ENCODE measurements at places on chromosomes 1 and 21. TPM values are rescaled to one million over a fixed set of nuclear protein-coding genes. Genes with fewer than 3 reads are reported as not detected.

Gene TDRD10
- total RNA-seq = not detected

DNA sequence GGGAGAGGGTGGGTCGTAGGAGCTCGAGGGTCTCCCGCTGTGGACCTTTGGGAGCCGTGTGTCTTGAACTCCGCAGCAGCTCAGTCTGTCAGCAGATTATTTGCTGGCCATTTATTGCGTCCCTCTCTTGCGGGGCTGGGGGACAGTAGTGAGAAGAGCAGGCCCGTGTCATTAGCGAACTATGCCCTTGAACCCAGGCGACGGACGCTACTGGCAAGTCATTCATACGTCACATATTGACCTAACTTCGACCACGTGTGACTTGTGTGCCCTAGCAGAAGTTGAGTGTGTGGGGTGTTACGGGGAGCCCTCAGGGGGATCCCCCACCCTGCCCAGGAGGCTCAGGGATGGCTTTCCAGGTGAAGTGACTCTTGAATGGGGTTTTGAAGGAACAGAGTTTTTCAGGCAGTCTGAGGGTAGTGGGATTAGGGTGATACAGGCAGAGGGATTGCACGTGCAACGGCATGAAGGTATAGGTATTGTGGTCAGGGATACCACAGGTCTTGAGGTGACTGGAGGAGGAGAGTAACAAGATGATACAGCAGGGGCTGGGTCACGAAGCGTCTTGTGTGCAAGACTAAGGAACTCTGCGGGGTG, 13.0 kb downstream of the RCC1 start:
- H3K27ac ChIP-seq = peak overlapping the region; percentile 23
- H3K36me3 ChIP-seq = no peaks in the 10 kb centered on the region
- no peak for DNase-seq
- H3K4me1 ChIP-seq = peaks cover 11% of the 10 kb centered on the region

DNA sequence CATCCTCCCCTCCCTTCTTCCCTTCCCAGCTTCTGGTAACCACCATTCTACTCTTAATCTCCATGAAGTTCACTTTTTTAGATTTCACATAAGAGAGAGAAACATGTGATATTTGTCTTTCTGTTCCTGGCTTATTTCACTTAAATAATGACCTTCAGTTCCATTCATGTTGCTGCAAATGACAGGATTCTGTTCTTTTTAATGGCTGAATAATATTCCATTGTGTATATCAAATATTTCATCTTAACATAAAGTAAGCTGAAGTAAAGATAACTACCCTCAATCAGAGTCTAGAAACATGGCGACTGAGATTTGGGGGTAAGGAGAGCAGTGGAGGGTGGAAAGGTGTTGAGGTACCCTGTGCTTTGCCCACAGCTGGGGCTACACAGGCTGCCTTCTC, 68.9 kb downstream of the RHOU start:
- no peak overlapping the region for H3K4me3 ChIP-seq
- no peak overlapping the region for H3K27ac ChIP-seq
- H3K4me1 ChIP-seq = no peaks in the 10 kb centered on the region

Gene CCDC185
- total RNA-seq = not detected

Gene ADGRB2
- total RNA-seq = 1.6 TPM

- no peaks in the 10 kb centered on the region for H3K36me3 ChIP-seq
- no peaks in the 10 kb centered on the region for H3K27me3 ChIP-seq
- peaks cover 28% of the 10 kb centered on the region for H3K4me1 ChIP-seq
- H3K4me3 ChIP-seq = no peak overlapping the region
Measured at GRCh38 chr1:235098991-235099390, 29.6 kb downstream of the TOMM20 start.

Gene GPR3
- total RNA-seq = not detected

GRCh38 chr1:225917536-225917935, 6.5 kb downstream of the PYCR2 start:
- no peak overlapping the region for H3K4me3 ChIP-seq

Gene RNU1-1
- 4,541 TPM for total RNA-seq

DNA sequence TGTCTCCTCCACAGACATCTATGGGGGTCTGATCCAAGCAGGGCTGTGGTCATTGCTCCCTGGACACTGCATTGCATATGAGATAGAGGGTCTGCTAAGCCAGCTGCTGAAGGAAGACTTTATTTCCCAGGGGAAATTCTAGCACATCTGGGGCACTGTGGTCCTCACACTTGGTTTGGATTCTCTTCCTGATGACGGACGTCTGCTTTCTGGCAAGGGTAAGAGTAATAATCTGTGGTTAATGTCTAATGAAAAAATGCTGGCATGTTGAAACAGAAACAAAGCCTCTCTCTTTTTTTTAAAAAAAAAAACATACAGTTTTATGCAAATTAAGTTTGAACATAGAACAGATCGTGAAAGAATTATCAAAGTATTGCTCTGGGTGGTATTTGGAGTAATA, 553.9 kb downstream of the DPYD start:
- no peaks in the 10 kb centered on the region for H3K27me3 ChIP-seq
- no peak for DNase-seq
- no peaks in the 10 kb centered on the region for H3K4me1 ChIP-seq
- H3K36me3 ChIP-seq = peaks cover 3% of the 10 kb centered on the region
- no peak overlapping the region for H3K27ac ChIP-seq

- no peaks in the 10 kb centered on the region for H3K27me3 ChIP-seq
- H3K36me3 ChIP-seq = no peaks in the 10 kb centered on the region
- no peak overlapping the region for H3K27ac ChIP-seq
- no peaks in the 10 kb centered on the region for H3K4me1 ChIP-seq
- H3K4me3 ChIP-seq = no peak overlapping the region
Measured at GRCh38 chr1:115771094-115771846, 2.8 kb upstream of the CASQ2 start.

- no peak overlapping the region for H3K4me3 ChIP-seq
- H3K27me3 ChIP-seq = peaks cover 4% of the 10 kb centered on the region
- no peak overlapping the region for H3K27ac ChIP-seq
Measured at GRCh38 chr1:162873671-162874666, 13.0 kb upstream of the CCDC190 start.

GRCh38 chr1:195970209-195970608, 638.0 kb downstream of the KCNT2 start:
- no peaks in the 10 kb centered on the region for H3K27me3 ChIP-seq
- no peak overlapping the region for H3K27ac ChIP-seq
- H3K4me3 ChIP-seq = no peak overlapping the region
- no peak for DNase-seq
- H3K4me1 ChIP-seq = no peaks in the 10 kb centered on the region

DNA sequence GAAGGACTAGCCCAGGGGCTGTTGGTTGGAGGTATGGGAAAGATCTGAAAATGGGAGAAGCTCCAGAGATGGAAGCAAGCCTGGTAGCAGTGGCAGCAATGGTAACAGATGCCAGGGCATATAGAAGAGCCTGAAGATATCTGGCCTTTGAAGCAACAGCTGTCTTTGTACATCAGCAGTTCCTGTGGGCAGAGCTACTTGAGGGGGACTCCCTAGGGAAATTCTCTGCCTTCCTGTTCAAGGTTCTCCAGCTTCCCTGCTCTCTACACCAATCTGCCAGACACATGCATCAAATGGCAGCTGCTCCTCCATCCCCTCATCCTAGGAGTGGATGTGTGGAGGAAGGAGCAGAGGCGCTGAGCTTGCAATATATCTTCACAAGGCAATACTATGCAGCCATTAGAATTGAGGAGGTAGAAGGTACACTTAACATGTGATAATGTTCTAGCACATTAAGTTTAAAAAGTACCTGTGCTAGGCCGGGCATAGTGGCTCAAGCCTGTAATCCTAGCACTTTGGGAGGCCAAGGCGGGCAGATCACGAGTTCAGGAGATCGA, 2.2 kb downstream of the TMEM35B start:
- H3K4me3 ChIP-seq = no peak overlapping the region
- H3K4me1 ChIP-seq = peaks cover 29% of the 10 kb centered on the region
- H3K27me3 ChIP-seq = no peaks in the 10 kb centered on the region

- no peak overlapping the region for H3K4me3 ChIP-seq
- no peaks in the 10 kb centered on the region for H3K27me3 ChIP-seq
- H3K27ac ChIP-seq = no peak overlapping the region
- H3K4me1 ChIP-seq = no peaks in the 10 kb centered on the region
- no peak for DNase-seq
- H3K36me3 ChIP-seq = peaks cover 14% of the 10 kb centered on the region
Measured at GRCh38 chr1:151892190-151892589, 17.1 kb downstream of the THEM4 start.

DNA sequence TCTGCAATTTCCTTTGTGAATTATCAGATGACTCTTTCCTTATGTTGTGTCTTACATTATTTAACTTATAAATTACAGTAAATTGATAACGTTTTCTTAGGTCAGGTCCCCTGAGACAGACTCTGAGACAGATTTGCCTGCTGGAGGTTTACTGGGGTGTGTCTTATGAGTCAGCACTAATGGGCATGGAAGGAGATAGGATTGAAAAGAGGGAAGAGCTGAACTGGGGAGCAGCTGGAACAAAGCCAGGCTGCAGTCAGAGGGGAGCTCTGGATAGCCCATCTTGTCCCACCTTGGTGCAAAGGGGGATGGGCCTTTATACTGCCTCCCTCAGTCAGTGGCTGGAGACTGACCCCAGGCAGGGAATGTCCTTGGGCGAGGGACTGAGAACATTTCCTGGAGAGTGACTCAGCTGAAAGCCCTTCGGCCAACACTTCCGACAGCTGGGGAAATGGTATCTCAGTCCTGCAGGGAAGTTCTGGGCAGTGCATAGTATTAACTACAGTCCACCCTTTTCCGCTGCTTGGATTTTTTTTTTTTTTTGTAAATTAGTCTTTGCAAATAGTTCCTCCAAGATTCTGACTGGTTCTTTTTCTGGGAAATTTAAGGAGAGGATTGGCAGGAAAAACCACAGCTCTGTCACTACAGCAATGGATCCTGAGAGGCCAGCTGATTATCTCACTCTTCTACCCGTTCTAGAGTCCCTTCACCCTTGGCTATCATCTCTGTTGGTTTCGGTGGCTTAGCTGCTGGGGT, 39.1 kb upstream of the CDC42BPA start:
- DNase-seq = no peak
- H3K4me1 ChIP-seq = no peaks in the 10 kb centered on the region
- H3K4me3 ChIP-seq = no peak overlapping the region
- H3K27me3 ChIP-seq = peaks cover 4% of the 10 kb centered on the region
- H3K36me3 ChIP-seq = no peaks in the 10 kb centered on the region
- H3K27ac ChIP-seq = no peak overlapping the region

DNA sequence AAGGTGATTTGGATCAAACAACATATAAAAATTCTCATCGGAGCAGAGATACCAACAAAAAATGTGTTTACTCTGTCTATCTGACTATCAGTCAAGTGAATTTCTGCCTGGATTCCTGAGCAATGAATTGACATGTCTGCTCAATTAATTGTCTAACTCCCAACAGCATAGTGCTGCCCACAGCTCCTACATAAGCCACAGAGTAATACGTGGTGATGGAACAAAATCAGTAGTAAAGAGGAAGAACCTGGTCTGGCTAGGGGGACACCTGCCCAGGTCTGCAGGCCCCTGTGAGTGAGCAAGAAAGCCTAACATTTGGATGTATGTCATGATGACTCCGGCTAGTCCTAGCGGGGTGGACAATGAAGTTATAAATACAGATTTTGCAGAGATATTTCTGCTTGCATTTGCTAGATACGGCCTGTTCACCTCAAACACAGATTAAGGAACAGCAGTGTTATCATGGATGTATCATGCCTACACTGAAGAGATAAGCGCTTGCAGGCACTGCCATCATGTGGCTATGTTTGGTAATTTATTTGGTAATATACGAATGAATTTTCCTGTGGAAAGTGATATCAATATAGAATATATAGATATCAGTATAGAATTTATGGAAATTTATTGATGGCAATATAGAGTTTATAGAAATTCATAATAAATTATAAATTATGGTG, 69.6 kb upstream of the LRRC8B start:
- H3K27ac ChIP-seq = no peak overlapping the region
- H3K27me3 ChIP-seq = peaks cover 6% of the 10 kb centered on the region
- DNase-seq = peak; percentile 66

- no peak overlapping the region for H3K4me3 ChIP-seq
- DNase-seq = no peak
- no peak overlapping the region for H3K27ac ChIP-seq
- peaks cover 41% of the 10 kb centered on the region for H3K4me1 ChIP-seq
- H3K36me3 ChIP-seq = no peaks in the 10 kb centered on the region
Measured at GRCh38 chr1:8674481-8674880, 143.0 kb downstream of the RERE start.

- H3K36me3 ChIP-seq = no peaks in the 10 kb centered on the region
- no peaks in the 10 kb centered on the region for H3K4me1 ChIP-seq
- H3K4me3 ChIP-seq = no peak overlapping the region
- no peaks in the 10 kb centered on the region for H3K27me3 ChIP-seq
- no peak overlapping the region for H3K27ac ChIP-seq
Measured at GRCh38 chr1:118862755-118863154, 125.4 kb downstream of the TBX15 start.

Measured in B cell (primary cell).